Anterior cingulate cortex (tissue), 58 donors: ENCODE measurements at places on chromosomes 1 and 21.

- no peak for DNase-seq
Observed at GRCh38 chr1:205590777-205591513, 40.9 kb downstream of the ELK4 start.

- no peak for DNase-seq
Observed at GRCh38 chr1:207918011-207918410, 7.1 kb upstream of the CD34 start.

DNA sequence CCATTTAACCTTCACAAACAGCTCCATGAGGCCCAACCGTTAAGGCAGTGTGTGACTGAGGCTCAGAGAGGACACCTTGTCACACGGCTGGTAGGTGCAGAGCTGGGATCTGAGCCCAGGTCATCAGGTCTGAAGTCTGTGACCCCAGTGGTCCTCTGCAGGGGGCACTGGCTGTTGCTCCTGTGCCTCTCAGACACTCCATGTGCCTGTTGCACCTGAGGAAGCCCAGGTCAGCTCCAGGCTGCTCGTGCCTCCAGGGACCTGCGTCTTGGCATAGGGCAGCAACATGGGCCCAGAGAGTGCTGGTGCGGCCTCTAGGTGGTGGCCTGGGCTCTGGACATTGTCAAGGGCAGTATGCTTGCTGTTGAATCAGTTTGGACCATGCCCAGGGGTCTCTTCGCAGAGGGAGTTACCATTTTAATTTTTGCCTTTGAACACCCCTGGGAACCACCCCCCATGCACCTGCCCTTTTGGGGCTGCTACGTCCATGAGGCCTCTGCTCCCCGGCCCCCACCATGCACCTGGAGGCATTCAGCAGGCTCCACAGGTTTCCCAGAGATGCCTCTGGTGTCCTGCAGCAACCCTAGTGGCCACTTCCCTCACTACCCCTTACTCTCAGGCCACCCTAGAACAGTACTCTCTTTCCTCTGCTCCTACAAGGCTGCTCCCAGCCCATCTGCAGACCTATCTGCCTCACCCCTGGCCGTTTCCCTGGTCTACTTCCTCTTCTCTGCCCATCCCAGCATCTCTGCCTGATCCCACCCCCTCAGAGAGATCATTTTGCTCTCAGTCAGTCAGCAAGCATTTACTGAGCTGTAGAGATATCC, 25.2 kb upstream of the EPS8L3 start:
- DNase-seq, result no peak

- no peak for DNase-seq
Observed at GRCh38 chr1:46459315-46459714, 30.3 kb upstream of the DMBX1 start.

GRCh38 chr1:172446547-172446946, 2.7 kb upstream of the PIGC start:
- DNase-seq, result no peak

DNA sequence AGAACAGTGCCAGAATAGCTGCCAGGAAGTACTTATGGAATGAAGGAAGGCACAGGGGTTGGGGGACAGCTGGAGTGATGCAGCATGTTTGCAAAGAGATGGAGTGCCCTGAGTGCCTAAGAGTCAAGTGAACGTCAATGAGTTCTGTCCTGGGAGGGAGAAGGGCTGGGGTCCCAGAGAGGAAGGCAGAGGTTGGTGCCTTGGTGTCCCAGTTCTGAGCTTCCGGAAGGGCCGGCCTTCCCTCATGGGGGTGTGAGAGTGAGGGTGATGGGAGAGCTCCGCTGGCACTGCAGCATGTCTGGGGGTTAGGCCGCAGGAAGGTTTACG, 17.6 kb downstream of the NES start:
- DNase-seq, result no peak

GRCh38 chr21:14453339-14454015, 70.5 kb upstream of the HSPA13 start:
- DNase-seq, result no peak

DNA sequence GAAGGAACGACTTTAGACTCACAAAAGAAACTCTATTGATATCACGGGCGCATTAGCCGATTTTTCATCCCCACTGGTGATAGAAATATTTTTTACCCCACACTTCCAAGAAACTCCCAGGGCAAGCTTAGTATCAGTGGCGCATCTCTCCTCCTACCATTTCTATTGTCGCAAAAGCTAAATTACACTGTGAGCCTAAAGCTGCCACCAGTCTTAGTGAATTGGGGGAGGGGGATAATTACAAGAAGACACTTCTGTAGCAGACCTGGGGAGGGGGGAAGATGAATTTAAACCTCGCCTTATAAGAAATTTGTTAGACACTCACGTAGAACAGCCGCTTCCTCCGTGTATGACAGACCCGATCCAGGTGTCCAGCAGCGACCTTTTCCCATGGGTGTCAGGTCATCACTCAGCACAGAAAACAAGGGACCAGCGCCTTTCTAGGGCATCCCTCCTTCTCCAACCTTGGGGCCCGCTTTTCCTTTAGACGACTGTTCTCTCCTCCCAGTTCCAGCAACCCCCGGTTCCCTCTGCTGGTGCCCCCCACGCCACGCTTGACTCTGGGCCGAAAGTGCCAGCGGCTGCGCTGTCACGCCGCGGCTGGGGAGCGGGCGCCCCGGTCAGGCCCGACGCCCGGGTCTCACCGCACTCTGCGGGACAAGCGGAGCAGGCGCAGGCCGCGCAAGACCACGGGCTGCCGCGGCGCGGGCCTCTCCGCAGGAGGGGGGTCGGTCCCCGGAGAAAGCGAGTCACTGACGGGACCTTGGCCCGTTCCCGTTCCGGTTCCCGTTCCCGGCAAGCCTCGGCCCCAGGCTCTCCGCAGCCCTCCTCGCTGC, 821 bp downstream of the PHC2 start:
- no peak for DNase-seq

DNA sequence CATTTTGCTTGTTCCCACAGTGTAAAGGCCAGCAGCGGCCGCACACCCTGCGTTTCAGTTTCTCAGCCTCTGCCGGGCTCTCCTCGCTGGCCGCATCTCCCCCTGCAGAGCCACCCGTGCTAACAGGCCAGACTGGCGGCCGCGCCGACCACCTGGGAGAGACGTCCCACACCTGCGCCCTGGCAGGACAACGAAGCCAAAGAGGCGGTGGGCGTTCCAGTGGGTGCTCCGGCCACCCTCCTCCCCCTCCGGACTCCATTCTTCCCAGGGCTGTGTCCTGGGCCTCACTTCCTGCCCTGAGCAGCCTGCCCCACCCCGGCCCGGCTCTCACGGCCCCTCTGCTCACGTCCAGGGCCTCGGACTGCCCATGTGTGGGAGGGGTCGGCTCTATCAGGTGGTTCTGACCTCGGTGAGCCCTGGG, 31.9 kb upstream of the SLC19A1 start:
- no peak for DNase-seq

GRCh38 chr21:35926003-35926740, 134.2 kb downstream of the SETD4 start:
- DNase-seq, result no peak

DNA sequence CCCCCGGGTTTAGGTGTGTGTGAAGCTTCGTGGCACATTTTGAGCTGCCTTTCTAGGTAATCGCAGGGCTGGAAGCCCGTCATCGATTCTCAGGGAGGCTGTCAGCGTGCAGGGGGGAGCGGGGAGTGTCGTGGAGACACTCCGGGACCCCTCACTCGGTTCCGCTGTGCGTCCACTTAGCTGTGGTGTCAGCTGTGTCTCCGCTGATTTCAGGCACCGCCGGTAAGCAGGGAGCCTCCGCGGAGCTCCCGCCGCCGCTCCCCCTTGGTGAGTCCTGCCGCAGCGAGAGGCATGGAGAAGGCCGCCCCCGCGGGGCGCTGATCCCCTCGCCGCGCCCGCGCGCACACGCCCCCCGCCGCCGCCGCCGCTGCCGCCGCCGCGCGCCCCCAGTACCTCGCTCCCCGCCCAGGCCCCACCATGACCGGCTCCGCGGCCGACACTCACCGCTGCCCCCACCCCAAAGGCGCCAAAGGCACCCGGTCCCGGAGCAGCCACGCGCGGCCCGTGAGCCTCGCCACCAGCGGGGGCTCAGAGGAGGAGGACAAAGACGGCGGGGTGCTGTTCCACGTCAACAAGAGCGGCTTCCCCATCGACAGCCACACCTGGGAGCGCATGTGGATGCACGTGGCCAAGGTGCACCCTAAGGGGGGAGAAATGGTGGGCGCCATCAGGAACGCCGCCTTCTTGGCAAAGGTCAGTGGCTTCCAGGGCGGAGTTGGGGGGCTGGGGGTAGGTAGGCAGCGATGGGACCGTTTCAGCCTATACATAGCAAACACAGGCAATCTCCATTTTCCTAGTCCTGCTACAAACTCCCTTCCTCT, 995 bp downstream of the VASH2 start:
- DNase-seq, result no peak

DNA sequence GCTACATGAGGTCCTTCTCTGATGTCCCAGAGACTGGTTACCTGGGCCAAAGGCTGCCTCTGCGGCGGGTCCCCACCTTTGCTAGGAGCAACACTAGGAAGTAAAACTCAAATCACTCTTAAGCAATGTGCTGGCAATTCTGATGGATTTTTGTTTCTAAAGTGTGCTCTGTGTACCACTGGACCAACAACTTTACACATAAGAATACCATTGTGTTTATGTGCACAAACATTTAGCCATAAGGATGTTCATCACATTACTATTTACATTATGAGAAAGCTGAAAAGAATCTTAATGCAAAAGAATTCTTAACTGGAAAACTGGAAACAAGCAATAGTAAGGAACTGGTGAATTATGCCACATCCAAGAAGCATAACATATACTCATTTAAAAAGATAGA, 38.6 kb downstream of the SSBP3 start:
- DNase-seq, result no peak

DNA sequence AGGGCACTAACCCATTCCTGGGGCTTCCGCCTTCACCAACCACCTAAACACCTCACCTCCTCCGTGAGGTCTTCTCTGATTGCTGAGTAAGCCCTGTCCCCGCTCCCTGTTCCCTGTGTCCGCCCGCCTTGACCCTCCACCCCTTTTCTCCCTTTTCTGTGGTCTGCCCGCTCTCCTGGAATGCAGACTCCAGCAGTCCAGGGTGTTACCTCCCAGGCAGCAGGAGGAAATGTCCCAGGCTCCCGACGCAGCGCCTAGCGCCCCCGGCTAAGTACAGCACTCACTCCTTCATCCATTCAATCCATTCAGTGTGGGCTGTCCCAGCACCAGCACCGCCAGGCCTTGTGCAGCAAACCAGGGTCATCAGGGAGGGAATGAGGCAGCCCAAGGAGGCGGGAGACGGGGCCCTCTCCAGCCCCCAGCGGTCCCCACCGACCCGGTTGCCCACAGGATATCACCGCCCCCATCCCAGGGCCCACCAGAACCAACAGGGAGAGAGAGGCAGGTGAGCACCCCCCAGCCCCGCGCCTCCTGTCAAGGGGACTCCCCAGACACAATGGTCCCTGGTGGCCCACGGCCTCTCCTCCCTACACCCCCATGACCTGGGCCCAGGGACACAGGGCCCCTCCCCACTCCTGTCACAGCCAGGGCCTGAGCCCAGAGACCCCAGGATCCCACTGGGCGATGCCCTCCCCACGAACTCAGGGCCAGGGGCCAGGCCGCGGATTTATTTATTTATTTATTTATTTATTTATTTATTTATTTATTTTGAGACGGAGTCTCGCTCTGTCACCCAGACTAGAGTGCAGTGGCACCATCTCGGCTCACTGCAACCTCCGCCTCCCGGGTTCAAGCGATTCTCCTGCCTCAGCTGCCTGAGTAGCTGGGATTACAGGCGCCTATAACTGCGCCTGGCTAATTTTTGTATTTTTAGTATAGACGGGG, 10.2 kb downstream of the TNFRSF14 start:
- DNase-seq, result no peak

- DNase-seq, result no peak
Observed at GRCh38 chr1:29325675-29326074, 89.4 kb downstream of the PTPRU start.

DNA sequence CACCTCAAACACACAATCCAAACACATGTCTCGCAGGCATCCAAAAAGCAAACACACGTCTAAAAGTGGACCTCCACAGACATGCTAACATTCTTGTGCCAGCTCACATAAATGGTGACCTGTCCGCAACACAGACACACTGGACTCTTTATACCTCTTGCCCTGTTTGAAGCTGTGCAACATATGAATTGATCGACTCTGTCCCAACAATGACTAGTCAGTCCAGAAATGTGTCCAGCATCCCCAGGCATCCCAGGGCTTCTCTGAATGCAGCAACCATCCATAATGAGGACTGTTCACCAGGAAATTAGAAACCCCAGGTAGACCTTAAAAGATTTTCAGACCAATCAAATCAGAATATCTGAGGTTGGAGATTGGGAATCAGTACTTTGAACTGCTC, 3.2 kb downstream of the DDR2 start:
- no peak for DNase-seq

DNA sequence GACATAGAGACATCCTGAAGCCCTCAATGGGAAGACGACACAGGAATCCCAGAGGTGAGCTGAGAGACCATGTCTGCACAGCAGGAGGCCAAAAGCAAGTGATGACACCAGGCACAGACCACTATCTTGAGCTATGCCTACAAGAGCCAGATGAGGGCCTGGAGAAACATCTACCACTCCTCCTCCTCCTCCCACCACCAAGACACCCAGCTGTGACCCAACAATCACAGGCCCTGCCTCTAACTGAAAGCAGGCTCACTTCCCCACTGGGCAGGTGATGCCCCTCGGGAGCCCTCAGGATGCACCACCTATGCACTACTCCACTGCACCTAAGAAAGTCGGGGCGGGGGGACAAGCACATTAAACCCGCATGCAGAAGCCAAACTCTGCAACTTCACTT, 16.5 kb downstream of the TADA1 start:
- DNase-seq, result no peak

DNA sequence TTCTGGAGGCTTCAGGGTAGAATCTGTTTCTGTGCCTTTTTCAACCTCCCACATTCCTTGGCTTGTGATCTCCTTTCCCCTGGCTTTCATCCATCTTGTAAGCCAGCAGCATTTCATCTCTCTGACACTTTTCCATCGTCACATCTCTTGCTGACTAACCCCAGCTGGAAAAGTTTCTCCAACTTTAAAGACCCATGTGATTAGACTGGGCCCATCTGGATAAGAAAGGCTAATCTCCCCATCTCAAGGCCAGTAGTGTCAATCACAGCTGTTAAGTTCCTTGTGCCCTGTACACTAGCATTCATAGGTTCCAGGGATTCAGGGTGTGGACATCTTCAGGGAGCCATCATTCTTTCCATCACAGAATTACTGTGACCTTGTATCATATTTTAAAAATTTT, 452.1 kb downstream of the TTLL7 start:
- no peak for DNase-seq
